ENCODE measurements at places on chromosomes 3 and 15.

GRCh38 chr15:43278869-43279268, 12.1 kb upstream of the TGM5 start:
- DNase-seq, result no peak

DNA sequence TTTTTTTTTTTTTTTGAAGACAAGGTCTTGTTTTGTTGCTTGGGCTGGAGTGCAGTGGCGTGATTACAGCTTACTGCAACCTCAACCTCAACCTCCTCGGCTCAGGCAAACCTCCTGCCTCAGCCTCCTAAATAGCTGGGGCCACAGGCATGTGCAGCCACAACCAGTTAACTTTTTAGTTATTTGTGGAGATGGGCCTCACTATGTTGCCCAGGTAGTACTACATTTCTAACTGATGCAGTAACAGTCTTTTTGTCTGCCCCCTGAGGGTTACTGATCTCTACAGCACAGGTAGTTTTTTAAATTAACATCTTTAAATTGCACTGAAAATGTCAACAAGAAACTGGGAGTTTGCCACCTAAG, 3.4 kb upstream of the LMLN start:
- DNase-seq, result no peak

- DNase-seq, result peak; percentile 27
Observed at GRCh38 chr3:175255698-175256097, 396.6 kb downstream of the NAALADL2 start.

DNA sequence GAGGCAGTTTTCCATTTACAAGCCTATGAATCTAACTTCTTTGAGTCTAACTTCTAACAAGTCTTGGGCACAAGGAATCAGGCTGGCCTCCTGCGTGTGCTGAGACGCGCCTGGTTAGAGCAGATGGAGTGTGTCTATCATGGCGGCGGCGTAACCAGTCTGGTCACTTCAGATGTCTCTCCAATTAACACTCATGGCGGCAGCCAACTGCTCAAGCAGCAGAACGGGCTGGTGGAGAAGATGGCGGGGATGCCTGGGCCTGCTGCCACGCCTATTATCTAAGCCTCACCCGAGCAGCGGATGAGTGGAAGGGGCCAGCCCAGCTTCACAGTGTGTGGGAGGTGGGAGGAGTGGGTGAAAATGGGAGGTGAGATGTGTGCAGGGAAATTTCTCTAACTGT, 246.4 kb upstream of the TPRG1 start:
- no peak for DNase-seq

DNA sequence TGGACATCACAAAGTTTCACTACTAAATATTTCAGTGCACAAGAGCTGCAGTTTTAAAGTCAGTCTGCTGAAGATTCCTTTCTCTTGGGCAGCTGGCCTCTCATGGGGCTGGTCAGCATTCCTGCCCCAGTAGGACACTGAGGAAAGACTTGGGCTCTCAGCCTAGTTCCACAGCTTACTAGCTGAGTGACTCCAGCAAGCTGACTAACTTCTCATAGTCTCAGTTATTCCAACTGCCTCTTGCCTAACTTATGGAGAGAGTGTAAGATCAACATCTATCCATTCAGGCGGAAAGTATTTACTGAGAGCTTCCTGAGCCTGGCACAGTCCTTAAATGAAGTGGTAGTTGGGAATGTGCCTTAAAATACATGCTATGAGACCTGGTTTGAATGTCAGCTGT, 27.0 kb downstream of the TM4SF4 start:
- peak; percentile 87 for DNase-seq

DNA sequence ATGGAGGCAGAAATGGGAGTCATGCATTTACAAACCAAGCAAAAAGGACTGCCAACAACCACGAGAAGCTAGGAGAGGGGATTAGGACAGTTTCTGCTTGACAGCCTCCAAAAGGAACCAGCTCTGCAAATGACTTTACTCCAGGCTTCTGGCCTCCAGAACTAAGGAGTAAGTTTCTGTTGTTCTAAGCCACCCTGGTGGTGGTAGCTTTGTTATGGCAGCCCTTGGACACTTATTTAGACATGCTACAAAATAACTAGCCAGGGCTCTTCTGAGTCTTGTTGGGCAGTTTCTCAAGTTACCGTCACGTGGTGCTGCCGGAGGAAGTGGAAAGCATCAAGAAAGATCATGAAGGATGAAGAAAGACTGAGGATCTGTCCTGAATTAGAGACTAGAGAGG, 386.5 kb downstream of the LRTM1 start:
- DNase-seq, result no peak

DNA sequence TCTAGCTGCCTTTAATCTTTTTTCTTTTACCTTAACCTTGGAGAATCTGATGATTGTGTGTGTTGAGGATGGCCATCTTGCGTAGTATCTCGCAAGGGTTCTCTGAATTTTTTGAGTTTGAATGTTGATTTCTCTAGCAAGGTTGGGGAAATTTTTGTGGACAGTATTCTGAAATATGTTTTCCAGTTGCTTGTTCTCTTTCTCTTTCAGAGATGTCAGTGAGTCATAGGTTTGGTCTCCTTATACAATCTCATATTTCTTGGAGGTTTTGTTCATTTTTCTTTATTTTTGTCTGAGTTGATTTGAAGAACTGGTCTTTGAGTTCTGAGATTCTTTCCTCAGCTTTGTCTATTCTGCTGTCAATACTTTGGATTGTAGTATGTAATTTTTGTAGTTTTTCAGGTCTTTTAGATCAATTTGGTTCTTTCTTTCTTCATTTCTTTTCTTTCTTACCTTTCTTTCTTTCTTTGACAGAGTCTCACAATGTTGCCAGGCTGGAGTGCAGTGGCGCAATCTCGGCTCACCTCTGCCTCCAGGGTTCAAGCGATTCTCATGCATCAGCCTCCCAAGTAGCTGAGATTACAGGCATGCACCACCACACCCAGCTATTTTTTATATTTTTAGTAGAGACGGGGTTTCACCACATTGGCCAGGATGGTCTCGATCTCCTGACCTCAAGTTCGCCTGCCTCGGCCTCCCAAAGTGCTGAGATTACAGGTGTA, 366.4 kb upstream of the RASGRP1 start:
- no peak for DNase-seq

GRCh38 chr3:32335365-32336112, 56.1 kb upstream of the CMTM7 start:
- DNase-seq, result no peak

GRCh38 chr3:89577637-89578530, 470.5 kb downstream of the EPHA3 start:
- no peak for DNase-seq

DNA sequence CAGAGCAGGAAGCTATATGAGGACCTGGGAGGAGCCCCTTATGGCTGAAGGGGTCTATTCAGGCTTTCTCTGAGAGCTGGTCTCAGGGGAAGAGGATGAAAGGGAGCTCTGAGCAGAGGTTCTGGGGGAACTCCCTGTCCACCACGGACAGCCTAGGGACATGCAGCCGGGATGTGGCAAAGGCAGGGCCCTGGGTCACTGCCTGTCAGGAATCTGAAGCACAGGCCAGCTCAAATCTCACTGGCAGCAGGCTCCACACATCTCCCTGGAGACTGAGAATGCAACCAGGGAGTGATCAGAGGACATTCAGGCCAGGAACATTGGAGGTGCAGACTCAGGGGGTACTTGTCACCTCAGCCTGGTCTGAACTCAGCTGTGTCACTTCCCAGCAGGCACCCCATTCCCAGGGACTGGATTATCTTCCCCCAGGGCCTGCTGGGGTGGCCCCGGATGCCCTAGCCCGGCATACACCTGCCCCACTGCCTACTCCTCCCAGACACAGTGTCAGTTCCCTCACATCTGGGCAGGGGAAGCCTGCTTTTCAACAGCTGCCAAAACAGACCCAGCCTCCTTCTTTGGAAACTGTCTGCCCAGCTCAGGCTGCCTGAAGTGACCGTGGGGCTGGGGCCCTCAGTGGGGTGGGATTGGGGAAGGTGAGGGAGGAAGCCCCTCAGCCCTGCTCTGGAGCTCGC, 18.3 kb upstream of the SEMA3F start:
- no peak for DNase-seq

- no peak for DNase-seq
Observed at GRCh38 chr3:186976837-186977750, 46.8 kb downstream of the ST6GAL1 start.

All from AG20443 (cell line).